Brain (organoid and tissue), 16 donors: ENCODE measurements at places on chromosomes 2 and 18.

- no peak for DNase-seq
Observed at GRCh38 chr2:191376981-191377629, 131.9 kb downstream of the MYO1B start.

GRCh38 chr2:40458271-40458794 lies 6.4 kb upstream of the SLC8A1 start:
- DNase-seq = no peak

GRCh38 chr2:84959566-84960506 lies 11.1 kb upstream of the KCMF1 start:
- DNase-seq = no peak

DNA sequence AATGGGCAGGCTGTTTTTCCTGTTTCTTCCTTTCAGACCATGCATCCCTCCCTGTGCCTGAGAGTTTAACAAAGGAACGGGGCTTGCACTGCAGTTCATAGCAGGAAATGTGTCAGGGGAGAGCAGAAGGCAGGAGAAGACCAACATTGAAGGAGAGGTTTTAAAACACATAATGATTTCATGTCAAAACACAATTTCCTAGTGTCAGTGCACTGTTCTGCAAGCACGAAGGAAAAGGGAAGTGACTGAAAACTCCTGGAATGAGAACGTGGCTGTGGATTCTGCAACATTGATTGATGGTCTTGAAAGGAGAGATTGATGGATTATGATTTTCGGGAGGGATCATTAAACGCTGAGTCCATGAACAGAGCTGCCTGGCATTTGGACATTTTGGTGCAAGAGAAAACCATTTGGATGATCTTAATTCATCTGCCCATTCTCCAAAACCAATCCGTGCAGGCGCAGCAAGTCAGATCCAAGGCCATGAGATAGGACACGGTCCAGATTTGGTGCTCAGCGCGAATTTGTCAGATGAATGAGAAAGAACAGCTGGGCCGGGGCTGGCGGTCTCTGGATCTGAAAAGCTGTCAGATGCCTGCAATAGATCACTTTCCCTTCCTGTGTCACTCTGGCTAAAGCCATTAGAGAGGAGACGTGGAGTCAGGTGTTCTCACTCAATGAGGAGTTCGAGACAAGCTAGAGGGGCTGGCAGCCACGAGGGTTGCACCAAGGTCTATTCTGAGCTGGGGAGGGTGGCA lies 38.4 kb downstream of the C1QL2 start:
- peak; percentile 51 for DNase-seq

DNA sequence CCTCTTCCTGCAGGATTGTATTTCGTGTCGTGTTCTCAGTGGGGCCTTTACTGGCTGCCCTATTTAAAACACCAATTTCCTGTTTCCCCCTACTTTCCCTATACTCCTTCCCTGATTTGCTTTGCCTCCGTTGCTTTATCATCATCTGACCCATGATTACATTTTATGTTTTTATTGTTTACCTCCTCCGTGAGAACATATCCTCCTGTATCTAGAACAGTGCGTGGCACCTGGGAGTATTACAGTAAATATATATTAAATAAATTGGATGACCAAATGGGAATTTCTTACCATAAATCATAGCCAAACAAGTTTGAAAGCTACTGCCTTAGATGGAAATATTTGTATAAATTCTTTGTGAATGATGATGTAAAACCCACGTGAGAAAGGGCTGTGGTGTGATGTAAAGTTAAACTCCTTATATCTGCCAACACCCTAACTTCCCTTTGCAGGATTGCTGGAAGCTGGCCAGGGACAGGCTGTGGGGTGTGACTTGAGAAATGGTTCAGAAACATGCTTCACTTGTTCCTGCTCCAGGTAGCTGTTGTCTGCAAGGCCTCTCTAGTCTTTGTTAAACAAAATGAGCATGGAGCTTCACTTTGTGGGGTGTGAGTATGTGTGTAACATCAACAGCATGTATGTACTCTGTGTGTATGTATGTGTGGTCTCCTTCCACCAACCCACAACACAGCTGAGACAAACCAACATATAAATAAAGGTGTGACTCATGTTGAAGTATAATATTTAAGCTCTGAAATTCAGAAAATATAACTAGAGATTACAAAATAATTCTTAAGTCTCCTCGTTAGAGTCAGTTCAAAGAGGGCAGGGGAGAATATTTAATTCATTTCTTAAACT lies 40.3 kb downstream of the LHCGR start:
- no peak for DNase-seq

DNA sequence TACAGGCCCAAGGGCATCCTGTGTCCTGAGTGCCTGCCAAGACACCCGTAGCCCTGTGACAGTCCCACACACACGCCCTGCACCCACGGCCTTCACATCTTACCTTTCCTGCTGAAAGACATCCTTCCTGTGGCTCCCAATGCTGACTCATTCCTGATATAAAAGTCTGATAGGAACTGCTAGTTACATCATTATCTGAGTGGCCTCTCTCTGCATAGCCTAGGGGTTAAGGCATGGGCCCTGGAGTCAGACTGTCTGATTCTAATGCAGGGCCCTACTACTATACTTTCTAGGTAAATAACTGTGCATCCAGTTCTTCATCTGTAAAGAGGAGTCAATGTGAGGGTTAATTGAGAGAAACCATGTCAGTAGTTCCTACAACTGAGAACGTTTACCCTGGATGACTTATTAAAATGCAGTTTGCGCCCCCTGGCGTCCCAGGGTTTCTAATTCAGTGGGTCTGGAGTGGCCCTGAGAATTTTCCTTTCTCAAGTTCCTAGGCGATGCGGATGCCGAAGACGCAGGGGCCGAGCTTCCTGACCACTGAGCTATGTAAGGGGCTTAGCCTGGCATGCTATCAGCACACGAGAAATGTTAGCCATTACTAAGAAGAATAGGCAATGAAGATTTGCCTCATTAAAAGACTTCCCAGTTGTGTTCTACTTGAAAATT lies 6.0 kb upstream of the GPR45 start:
- DNase-seq = peak; percentile 91
